Panc1 (cell line): ENCODE measurements at places on chromosomes 7 and 10. TPM values are rescaled to one million over a fixed set of nuclear protein-coding genes. Genes with fewer than 3 reads are reported as not detected.
A peak's percentile ranks its signal among the peaks of the same experiment; 100 is the strongest.

DNA sequence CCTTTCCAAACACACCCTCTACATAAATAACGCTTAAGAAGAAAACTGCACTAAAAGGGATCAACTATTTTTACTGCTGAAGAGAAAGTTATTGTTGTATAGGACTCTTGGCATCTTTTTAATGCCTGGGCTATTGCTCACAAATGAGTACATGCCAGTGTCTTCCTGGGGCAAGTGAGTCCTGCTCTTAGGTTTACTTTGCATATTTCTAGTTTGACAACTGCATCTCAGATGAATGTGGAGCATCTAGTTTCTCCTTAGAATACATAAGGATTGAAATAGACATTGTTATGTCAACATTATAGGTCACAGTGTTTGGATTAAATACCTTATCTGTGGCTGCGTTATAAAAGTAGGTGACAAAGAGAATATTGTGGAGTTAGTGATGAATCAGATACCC, 44.5 kb downstream of the PSMC2 start:
- DNase-seq, result no peak

DNA sequence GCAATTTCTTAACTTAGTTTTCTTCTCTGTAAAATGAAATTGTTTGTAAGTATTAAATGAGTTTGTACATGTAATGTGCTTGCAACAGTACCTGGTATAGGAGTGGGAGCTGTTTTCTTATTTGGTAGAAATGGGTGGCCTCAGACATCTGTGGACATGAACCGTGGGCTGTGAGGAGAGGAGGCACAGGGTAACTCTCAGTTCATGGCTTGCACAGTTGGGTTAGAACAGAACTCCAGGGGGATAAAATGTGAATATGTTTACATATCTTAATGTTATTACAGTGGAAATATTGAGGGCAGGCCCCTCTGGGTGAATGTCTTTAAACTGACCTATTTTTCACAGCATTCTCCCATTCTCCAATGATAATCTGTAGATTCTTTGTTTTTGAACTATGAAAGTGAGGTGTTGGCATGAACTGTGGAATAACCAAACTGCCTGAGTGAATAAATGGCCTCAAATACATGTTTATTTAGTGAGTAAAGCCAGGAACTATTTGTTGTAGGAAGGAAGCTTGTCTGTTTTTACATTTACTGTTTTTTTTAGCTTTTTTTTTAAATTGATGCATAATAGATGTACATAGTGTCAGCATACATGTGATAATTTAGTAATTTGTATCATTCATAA, 2.6 kb downstream of the ABCA13 start:
- no peak for DNase-seq

DNA sequence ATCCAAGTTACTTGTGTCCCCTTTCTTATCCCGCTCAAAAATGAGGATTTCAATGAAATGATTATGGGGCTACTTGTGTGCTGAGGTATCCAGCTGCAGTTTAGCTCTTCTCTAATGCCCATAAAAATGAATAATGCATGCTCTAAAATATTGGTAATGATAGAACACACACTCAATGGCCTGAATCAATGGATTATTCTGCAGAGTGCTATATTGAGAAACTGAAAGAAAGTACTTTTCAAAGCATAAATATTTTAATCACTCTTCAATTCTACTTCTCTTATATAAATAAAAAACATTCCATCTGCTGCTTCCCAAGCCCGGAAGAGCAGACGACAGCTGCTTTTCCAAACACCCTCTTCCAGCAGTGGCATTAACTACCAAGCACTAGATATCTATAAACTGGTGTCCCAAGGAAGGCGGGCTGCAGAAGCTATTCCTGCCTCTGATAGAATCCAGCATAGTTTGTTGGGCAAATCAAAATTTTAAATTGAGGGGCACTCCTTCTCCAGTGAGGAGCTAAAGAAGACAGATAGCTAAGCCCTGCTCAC, 284.9 kb upstream of the AOAH start:
- no peak for DNase-seq

The FAM131B gene
- total RNA-seq, result 1.5 TPM

GRCh38 chr7:128392446-128393327, 17.1 kb downstream of the IMPDH1 start:
- no peak for DNase-seq

The TBX20 gene
- not detected for total RNA-seq

DNA sequence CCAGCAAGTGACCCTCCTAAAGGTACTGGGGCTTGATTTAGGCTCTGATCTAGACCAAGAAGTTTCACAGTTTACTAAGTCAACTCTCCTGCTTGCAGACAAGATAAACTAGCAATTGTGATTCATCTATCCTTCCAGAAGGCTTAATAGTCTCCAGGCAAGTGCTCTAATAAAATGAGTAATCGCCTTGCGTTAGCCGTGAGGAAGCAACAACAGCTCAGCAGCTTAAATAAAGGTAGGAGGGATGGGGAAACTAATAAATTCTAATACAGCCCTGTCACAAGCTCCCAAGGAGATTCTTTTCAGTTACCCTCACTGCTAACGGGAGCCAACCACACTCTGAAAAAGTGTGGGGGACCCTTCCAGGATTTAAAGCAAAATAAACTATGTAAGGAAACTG, 48.4 kb downstream of the FRMD4A start:
- DNase-seq, result no peak

The SLC39A12 gene
- total RNA-seq, result not detected

DNA sequence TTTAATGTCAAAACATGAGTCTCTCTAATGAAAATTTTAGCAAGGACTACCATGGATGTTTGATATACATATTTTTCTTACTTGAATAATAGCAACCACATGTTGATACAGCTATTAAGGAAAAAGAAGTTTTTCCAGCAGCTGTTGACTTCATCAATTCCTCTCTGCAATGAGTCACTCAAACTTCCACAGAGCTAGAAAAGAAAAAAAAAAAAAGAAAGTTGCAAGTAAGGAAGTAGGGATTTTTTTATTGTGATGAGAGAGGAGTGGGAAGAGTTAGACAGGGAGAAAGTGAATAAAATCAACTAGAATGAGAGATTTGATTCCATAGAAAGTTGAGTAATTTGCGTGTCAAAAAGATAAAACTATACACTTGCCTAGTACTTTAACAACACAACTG, 46.2 kb downstream of the CAV1 start:
- no peak for DNase-seq

GRCh38 chr7:84025332-84025927, 169.2 kb downstream of the SEMA3A start:
- peak; percentile 84 for DNase-seq

GRCh38 chr7:158766570-158767281, 62.1 kb upstream of the NCAPG2 start:
- DNase-seq, result no peak

The JAKMIP3 gene
- total RNA-seq, result 1.5 TPM

GRCh38 chr7:139618482-139619366, 95.2 kb downstream of the CLEC2L start:
- no peak for DNase-seq

- no peak for DNase-seq
Measured at GRCh38 chr7:23889566-23889965, 179.5 kb downstream of the STK31 start.

DNA sequence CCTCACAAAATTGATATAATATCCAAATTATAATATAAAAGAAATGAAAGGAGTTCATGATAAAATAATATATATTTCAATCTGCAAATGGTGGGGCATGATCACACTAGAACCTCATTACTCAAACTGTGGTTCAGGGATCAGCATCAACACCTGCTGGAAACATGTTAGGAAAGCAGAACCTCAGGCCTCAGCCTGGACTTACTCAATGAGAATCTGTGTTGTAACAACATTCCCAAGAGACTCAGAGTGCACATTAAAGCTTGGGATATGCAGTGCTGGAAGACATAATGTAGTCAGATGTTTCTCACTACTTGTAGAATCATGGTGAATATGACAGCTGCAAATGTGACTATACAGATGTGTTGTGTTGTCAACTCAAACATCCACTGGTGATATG, 81.7 kb upstream of the ITPRID1 start:
- DNase-seq, result no peak

- no peak for DNase-seq
Measured at GRCh38 chr7:106111655-106112117, 426 bp downstream of the SYPL1 start.

The SFXN2 gene
- 11.6 TPM for total RNA-seq

DNA sequence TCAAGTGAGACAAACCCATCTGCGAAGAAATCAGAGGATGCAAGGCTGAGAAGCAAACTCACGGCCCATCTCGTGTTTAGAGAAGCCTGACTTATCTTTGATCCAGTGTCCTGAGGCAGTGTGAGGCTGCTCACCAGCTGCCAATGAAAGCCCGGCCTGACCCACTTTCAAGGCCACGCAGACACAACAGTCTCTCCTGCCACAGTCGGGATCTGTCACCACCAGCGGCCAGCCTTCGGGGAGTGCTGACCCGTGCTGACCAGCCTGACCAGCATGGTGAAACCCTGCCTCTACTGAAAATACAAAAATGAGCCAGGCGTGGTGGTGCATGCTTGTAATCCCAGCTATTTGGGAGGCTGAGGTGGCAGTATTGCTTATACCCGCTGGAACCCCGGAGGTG, 7.4 kb upstream of the DNAJB6 start:
- no peak for DNase-seq

DNA sequence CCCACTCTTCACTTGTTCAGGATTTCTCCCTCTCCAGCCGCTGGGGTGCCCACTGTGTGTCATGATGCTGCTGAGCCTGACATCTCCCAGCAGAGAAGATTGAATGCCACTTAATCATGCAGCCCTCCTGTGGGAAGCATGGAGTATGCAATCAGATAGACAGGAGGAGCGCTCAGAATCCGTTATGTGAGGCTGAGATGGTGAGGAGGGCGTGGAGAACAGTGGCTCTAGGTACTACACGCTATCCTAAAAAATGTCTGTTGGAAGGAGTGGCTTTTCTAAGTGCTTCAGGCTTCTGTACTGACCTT, 334.3 kb downstream of the LRMDA start:
- DNase-seq, result no peak

The PPP3CB gene
- total RNA-seq, result 34.8 TPM

- no peak for DNase-seq
Measured at GRCh38 chr10:57593983-57594573, 673.6 kb downstream of the IPMK start.
